ENCODE measurements at places on chromosomes 12 and 14.

DNA sequence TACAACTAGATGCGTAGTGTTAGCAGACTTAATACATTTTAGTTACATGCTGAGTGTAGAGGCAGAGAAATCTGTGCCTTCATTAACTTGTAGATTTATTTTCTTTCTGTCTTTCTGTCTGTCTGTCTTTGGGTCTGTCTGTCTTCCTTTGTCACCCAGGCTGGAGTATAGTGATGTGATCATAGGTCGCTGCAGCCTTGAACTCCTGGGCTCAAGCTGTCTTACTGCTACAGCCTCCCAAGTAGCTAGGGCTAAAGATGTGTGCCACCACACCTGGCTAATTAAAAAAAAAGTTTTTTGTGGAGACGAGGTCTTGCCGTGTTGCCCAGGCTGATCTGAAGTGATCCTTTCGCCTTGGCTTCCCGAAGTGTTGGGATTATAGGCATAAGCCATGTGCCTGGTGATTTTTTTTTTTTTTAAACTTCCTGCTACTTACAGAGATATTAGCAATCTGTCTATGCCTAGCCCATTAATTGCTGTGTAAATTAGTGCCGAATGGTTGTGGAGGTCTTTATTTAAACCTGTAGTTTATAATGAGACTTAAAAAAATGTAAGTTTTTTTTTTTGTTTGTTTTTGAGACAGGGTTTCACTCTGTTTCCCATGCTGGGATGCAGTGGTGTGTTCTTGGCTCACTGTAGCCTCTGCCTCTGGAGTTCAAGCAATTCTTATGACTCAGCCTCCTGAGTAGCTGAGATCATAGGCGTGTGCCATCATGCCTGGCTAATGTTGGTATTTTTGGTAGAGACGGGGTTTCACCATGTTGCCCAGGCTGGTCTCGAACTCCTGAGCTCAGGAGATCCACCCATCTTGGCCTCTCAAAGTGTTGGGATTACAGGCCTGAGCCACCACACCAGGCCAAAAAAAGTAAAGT lies 22.8 kb downstream of the ERC1 start:
- peak; percentile 85 for DNase-seq

DNA sequence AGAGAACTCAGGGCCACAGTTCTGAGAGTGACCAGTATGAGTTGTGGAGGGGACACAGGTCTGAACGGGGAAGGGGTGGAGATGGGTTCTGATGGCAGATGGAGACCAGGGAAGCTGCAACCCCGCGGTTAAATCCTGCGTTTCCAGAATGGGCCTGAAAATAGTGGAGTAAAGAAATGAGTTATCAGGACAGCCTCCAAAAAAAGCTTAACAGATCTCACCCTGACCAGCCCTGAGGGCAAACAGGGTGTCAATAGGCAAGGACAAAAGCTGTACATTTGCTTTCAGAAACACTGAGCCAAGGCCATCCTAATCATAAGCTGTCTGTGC lies 555 bp upstream of the RTN1 start:
- no peak for DNase-seq

GRCh38 chr14:41758011-41758665 lies 151.5 kb downstream of the LRFN5 start:
- DNase-seq: no peak

DNA sequence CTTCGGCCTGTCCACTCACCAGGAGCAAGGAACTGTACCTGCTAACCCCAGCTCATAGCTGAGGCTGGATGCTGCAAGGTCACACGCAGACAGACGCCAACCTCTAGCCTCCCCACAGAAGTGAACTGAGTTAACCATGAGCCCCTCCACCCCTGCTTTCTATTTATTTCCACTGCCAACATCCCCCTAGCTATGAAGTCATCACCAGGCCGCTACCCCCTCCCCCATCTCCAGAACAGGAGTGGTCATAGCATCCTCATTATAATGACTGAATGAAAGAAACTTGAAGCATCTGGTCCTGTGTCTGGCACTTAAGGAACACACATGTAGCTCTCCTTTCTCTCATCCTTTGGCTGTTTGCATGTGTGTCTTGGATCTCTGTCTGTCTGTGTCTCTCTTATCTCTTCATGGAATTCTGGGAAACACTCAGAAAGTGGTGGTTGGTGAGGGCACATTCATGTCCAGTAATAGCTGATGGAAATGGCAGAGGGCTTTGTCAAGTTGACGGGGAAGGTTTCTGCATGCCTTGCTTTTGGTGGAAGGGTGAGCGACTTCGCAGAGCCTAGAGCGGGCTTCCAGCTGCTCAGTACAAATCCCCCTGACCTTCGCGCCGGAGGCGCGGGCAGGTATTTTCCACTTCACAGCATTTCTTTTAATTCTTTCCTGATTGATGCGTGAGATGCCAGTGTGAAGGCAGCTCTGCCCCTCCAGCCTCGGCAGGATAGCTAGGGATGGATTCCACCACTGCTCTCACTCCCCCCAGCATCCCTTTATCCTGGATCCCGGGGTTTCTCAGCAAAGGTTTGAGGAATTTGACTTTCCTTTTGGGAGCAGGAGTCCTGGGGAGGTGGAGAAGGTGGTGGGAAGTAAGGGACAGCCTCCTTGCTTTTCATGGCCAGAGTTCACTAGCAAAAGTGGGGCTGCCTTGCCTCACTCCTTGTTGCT lies 198.2 kb downstream of the CHST11 start:
- DNase-seq: no peak

DNA sequence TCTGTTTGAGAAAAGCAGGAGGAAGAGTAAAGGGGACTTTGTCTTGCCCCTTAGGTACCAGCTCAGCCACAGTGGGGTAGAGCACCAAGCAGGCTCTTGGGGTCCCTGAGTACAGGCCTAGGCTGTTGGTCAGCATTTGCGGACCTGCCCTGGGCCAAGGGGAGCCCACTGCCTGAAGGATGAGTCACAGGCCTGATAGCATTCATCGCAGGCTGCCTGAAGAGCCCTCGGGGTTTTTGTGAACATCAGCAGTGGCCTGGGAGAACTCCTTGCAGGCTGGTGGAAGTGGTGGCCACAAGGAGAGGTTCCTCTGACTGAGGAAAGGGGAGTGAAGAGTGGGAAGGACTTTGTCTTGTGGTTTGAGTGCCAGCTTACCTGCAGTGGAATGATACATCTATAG lies 25.0 kb upstream of the P2RX7 start:
- peak; percentile 76 for DNase-seq

DNA sequence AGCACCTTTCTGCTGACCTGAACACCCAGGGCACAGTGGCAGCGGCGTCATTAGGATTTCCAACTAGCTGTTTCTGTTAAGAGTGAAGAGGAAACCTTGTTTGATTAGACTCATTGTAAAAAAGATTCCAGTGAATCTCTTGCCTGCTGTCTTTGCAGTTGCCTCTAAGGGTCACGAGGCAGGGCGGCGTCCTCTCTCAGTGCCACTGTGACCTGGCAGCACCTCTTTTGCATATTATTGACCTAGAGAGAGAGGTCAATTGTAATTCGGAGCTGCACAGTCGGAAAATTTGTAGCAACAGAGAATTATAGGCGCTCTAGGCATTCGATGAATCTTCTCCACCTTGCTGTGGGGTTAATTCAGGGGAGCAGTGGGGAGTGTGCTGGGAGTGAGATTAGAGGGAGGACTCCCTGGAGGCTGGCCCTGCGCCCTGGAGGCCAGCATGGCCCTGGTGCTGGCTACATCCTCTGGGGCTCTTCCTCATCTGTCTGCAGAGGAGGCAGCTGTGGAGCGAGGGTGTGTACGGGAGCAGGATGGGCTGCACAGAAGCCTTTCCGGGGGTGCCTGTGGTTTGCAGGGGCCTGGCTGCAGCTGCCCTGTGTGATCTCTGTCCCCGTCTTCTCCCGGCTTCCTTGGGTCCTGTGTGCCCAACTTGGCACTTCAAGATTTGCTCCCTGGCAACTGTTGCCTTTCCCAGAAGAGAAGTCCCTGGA lies 14.3 kb downstream of the PACS2 start:
- DNase-seq: no peak

DNA sequence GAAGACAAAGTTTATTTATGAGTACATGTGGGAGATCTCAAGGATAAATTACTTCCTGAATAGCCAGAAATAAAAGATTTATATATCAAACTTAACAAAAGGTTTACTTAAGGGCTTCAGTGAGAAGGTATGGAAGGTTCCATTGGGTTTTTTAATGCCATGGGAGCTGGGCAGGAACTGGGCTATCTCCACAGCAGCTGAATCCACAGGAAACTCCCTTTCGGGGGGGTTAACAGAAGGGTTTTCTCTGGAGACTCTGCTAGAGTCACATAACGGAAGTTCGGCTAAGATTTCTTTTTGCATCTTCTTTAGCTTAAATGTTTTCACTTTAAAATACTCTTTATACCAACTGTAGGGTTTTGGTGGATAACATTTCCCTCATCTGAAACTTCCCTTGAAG lies 113.5 kb downstream of the UNC79 start:
- DNase-seq: no peak

DNA sequence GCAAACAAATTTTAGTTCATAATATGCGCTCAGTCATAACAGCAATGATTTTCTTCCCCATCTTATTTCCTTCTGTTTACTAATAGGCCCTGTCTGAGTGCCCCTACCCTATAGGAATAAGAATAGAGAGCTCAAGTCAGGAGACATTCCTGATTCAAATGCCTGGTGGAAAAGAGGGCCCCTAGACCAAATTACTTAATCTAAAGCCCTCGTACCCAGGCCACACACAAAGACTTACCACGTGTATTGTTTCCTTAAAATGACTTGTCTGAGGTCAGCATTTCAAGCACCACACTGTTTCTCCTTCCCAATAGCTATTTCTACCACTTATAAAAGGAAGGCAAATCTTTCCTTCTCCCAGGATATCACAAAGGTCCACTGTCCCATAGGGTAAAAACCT lies 314.9 kb upstream of the TMTC1 start:
- DNase-seq: no peak

GRCh38 chr14:22900081-22900799 lies 17.2 kb downstream of the REM2 start:
- DNase-seq: peak; percentile 77

- DNase-seq: no peak
Observed at GRCh38 chr14:51094282-51094821, 553 bp downstream of the TRIM9 start.

DNA sequence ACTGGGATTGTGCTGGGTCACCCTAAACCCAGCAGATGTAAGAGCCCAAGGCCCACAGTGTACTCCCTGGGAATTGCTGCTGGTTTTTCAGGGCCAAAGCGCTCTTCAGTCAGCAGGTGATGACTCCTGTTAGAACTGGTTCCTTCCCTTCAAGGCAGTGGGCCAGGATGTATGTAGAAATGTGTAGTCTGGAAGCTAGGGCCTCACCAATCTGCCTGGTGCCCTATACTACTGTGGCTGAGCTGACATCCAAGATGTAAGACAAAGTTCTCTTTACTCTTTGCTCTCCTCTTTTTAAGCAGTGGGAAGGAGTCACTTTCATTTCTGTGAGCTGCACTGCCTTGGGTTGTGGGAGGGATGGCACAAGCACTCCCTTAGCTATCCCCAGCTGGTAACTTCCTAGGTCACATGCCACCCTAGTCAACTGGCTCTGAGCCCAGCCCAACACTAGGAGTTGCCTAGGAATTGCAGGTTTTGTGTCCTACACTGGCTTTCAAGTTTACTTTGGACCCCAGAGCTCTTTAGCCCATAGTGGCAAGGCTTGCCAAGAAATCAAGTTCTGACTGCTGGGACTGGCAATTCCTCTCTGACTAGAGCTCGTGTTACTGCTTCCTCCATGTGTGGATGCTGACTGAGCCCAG lies 249.2 kb downstream of the C12orf50 start:
- DNase-seq: no peak
